ENCODE measurements at places on chromosomes 3 and 15. TPM values are rescaled to one million over a fixed set of nuclear protein-coding genes. Genes with fewer than 3 reads are reported as not detected.

The SLC51B gene
- total RNA-seq: not detected

- no peak for DNase-seq
These were observed 142.7 kb downstream of the MEGF11 start for GRCh38 chr15:66110864-66111263.

GRCh38 chr3:102605153-102605552, 170.3 kb downstream of the ZPLD1 start:
- no peak for DNase-seq

The LRRN1 gene
- 1.2 TPM for total RNA-seq

GRCh38 chr3:138426211-138426610, 8.2 kb upstream of the ESYT3 start:
- DNase-seq: no peak

DNA sequence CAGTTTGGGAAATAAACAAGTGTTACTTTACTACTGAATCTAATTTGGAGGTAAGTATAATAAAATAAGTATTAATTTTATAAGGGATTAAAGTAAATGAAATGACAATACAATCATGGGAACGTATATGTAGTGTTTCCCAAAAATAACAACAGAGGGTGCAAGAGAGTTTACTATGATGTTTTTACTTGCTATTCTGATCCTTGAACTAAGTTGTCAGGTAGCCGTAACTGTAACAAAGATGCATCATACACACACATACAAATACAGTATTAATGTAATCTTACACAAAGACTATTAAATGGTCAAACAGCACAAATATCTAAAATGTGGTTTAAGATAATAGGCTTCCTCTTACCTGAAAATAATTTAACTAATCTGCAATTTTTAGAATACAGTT, 311.4 kb downstream of the TBC1D5 start:
- DNase-seq: no peak

DNA sequence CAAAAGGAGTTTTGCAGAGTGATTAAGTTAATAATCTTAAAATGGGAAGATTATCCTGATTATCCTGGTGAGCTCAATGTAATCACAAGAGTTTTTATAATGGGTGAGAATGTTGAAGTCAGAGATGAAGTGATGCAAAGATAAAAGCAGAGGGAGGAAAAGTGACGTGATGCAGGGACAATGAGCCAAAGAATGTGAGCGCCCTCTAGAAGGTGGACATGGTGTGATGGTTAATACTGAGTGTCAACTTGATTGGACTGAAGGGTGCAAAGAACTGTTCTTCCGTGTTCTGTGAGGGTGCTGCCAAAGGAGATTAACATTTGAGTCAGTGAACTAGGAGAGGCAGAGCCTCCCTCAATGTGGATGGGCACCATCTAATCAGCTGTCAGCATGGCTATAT, 569.6 kb upstream of the AGTR1 start:
- DNase-seq: no peak

DNA sequence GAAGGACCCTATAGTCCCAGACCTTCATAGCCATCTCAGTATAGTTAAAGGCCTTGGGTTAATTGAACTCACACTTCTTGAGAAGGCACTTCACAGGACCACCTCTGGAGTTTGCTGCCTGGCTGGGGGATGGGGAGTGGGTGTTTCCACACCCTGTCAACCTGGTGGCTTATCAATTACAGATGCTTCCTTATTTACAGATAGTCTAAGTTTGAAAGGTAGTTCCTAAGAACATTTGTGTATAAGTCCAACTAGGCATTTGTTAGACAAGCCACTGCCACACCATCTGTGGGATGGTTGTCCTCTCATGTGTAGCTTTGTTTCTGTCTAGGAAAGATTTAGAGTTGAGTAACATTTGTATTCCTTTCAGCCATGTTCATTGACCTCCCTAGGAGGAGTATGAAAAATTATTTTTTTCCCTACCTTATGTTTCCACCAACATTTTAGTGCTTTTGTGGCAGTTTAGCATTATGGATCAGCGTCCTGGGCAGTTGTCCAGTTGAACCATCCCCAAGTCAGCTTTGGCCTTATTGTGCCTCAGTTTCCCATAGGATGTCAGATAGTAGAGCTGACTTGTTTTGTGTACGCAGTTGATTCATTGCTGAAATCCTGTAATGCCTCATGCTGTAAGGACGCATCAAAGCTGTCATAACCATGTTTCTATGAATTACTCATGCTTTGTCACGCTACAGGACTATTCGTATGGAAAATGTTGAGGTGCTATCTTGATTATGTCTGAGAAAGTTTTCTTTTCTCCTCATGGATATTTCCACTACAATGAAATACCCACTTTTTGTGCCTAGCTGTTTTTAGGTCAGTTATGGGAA, 21.2 kb upstream of the SIAH2 start:
- DNase-seq: no peak

- DNase-seq: no peak
These were observed 1.3 kb downstream of the FSIP1 start for GRCh38 chr15:39781147-39781966.

GRCh38 chr3:140508550-140508949, 169.3 kb upstream of the TRIM42 start:
- DNase-seq: no peak

- DNase-seq: no peak
These were observed 22.4 kb downstream of the LIPC start for GRCh38 chr15:58453931-58454793.

The IQSEC1 gene
- 64.6 TPM for total RNA-seq

GRCh38 chr3:47565734-47566550, 12.7 kb downstream of the CSPG5 start:
- no peak for DNase-seq

GRCh38 chr15:71957026-71957425, 146.7 kb downstream of the NR2E3 start:
- no peak for DNase-seq

GRCh38 chr3:14647976-14648955, 3.3 kb upstream of the CCDC174 start:
- no peak for DNase-seq

DNA sequence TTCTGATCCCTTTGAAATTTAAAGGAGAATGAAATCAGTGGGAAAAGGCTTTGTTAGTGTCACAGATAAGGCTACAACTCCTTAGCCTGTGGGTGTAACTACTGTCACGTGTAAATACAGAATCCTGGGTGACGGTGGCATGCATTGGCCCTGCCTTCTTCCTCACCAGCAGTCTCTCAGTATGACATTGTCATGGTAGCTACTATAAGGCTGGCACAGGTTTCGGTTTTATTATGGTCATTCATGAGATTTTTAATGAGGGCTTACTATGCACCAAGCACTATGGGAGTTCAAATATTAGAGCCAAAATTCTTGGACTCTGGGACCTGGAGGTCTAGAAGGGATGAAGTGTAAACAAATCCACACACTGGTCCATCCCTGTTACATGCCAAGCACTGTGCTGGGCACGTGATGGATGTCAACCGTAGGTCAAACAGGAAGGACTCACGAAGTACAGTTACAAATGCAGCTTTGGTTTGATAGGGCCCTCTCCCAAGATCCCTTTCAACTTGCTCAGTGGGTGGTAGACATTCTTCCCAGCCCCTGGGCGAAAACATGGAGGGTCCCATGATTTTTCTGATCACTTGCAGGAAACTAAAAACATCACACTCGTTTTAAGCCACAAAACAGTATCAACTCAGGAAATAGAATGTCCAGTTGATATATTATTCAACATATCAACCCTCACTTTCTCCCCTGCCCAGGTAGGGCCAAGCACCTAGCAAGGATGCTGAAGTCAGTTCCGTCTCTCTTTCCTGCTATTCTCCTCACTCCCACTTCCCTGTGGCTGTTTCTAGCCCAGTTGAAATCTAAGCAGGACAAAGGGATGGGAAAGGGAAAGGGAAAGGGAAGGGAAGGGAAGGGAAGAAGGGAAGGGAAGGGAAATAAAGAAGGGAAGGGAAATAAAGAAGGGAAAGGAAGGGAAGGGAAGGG, 25.3 kb downstream of the BFSP2 start:
- no peak for DNase-seq

The CACNA2D3 gene
- total RNA-seq: not detected

DNA sequence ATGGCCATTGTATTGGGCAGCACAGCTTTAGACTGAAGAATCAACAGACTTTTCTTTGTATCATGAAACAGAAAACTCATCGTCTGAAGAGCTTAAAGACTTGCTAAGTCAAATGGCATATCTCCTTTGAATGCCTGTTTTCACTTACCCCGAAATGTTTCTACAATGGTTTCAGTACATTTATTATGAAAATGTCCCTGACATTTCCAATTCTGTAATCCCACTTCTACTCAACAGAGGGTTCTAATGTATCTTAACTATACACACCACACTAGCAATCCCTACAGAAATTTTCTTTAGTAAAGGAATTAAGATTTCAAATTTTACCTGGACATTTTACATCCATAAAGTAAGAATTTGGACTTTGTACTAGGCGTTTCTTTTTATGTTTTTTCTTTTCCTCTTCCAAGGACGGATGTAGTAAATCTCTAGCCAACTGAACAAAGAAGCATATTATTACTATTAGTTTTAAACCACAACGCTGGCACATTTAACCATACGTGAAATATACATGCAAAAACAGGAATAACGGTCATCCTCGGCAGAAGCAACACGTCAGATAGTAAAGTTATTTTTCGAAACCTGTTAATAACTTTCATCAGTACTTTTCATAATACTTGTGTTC, 1.1 kb downstream of the RPS27L start:
- DNase-seq: no peak

The SAMMSON gene
- not detected for total RNA-seq

- DNase-seq: no peak
These were observed 89.7 kb upstream of the GK5 start for GRCh38 chr3:142315083-142315482.

The CISH gene
- total RNA-seq: 400 TPM

- no peak for DNase-seq
These were observed 242.1 kb downstream of the ITPR1 start for GRCh38 chr3:4735243-4735642.

GRCh38 chr3:172057059-172057458, 17.7 kb downstream of the FNDC3B start:
- DNase-seq: no peak

DNA sequence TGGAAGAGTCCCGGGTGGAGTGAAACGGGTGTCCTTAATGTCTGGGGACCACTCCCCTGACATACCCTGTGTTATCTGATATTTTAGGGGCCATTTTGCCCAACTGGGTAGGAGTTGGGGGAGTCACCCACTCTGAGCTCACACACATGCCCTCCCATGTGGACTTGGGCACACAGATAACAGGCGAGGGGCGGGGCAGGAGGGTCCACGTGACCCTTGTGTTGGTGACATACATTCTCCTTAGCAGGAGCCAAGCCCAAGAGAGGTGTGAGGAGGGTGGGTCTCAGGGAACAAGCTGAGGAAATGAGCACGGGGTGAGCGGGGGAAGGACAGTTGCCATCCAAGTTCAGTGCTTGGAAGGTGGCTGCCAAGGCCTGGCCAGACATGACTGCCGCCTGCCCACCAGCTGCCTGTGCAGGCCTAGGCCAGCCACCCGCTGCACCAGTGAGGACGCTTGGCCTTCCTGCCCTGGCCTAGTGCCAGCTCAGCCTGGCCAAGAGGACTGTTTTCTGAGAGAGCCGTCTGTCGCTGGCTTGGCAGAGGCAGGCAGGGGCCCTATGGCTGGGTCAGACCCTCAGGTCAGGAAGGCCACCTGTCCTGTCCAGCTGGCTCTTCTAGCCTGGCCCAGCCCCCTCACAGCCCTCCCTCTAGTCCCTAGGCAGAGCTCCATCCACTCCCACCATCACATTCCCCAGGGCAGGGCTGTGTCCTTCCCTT, 31.3 kb upstream of the TMEM115 start:
- no peak for DNase-seq

The RYR3 gene
- not detected for total RNA-seq

The RTP4 gene
- 16.9 TPM for total RNA-seq

The ISLR2 gene
- not detected for total RNA-seq

DNA sequence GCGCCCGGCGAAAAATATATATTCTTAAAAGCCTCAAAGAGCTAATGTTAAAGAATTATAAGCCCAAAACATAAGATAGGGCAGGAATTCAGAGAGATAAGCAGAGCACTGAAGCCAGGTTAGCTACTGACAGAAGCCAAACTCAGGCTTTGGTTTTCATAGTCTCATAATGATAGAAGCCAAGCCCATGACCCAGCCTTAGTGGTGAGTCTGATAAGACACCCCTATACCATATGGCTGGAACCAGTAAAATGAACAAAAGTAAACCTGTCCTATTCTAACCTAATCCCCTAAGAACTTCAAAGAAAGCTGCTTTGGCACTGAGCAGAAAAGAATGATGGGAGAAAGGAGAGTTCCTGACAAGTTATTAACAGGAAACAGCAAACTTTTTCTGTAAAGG, 25.9 kb downstream of the MYO9A start:
- DNase-seq: no peak

GRCh38 chr3:37162501-37163245, 11.7 kb downstream of the LRRFIP2 start:
- DNase-seq: no peak

- DNase-seq: no peak
These were observed 8.7 kb upstream of the FLNB start for GRCh38 chr3:57999417-58000115.

The PDIA5 gene
- 7.1 TPM for total RNA-seq

GRCh38 chr3:126339466-126339865, 17.7 kb downstream of the KLF15 start:
- peak; percentile 3 for DNase-seq

- DNase-seq: no peak
These were observed 85.3 kb downstream of the PIK3R4 start for GRCh38 chr3:130661140-130661891.

The CEMIP gene
- not detected for total RNA-seq

The TGM4 gene
- not detected for total RNA-seq

Data from activated naive CD8-positive, alpha-beta T cell treated with anti-CD3 and anti-CD28 coated beads, Interleukin-2, amount 10 ng/mL, durations not matched to agents 7 days and 5 days (primary cell).